Naive thymus-derived CD8-positive, alpha-beta T cell (primary cell): ENCODE measurements at places on chromosomes 1 and 21.
A peak's percentile ranks its signal among the peaks of the same experiment; 100 is the strongest.

GRCh38 chr1:42035205-42035829 lies 116.6 kb upstream of the HIVEP3 start:
- no peak for DNase-seq

DNA sequence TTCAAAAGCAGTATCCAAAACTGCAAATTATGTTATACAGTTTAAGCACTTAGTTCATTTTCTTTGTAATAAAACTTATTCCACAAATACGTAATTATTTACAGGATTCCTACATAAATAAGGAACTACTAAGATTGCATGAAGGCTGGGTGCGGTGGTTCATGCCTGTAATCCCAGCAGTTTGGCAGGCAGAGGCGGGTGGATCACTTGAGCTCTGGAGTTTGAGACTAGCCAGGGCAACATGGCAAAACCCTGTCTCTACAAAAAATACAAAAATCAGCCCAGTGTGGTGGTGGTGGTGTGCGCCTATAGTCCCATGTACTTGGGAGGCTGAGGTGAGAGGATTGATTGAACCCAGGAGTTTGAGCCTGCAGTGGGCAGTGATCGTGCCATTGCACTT lies 69.3 kb downstream of the POU2F1 start:
- DNase-seq, result no peak

DNA sequence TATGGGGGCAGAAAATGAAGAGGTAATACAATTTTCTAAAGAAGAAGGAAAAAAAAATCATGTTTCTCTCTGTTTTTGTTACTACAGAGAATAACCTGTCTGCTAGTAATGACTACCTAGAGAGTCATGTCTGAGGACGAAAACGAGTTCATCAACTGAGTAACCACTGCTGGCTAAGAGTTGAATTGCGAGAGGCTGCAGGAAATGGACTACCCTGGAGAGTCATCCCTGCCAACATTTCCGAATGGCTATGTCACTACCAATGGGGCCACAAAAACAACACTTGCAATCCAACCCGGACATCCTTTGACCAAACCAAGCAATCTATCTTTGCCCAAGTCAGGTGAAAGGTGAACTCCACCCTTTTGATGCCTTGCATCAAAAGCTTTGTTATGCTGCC lies 120.6 kb downstream of the FCRL5 start:
- no peak for DNase-seq

DNA sequence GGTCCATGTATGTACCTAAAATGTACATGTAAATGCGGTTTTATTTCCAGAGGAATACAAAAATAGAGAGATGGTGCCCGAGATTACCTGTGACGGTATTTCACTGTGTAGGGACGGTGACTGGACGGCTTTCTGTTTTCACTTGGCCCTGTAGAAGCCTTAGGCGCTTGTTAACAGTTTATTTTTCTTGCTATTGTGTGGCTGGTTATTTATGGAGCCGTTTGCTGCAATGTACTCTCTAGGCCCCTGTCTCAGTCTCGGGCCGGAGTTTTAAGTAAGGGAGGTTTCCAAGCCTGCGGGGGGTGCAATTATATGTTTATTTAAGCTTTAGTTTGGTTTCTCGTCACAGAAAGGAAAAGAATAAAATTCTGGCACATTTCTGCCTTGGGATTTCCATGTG lies 413 bp downstream of the EFCAB7 start:
- DNase-seq, result no peak

- no peak for DNase-seq
Observed at GRCh38 chr21:19236209-19236608, 832.6 kb upstream of the TMPRSS15 start.

DNA sequence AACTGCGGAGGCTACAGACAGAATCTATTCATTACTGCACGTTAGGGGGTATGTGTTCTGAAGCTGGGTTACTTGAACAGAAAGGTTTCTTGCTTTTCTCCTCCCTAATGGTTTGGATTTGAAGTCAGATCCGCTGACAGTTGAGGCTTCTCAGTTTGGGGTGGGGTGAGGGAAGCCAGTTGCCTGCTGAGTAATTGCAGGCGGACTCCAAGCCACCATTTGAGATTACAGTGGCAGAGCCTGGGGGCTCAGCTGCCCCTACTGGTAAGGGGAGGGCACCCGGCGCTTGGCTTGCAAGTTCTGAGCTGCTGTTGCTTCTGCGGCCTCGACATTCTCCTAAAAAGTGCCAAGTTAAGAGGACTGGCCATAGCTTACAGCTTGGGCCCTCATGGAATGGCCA lies 2.0 kb downstream of the GRHL3 start:
- peak; percentile 9 for DNase-seq

GRCh38 chr1:107835151-107835670 lies 129.8 kb downstream of the VAV3 start:
- DNase-seq, result no peak

- no peak for DNase-seq
Observed at GRCh38 chr1:196501760-196502428, 106.3 kb downstream of the KCNT2 start.

GRCh38 chr1:205748403-205749233 lies 1.4 kb downstream of the NUCKS1 start:
- DNase-seq, result no peak

GRCh38 chr1:29365906-29366670 lies 129.8 kb downstream of the PTPRU start:
- no peak for DNase-seq

GRCh38 chr1:234134878-234135277 lies 230.4 kb downstream of the SLC35F3 start:
- DNase-seq, result no peak

DNA sequence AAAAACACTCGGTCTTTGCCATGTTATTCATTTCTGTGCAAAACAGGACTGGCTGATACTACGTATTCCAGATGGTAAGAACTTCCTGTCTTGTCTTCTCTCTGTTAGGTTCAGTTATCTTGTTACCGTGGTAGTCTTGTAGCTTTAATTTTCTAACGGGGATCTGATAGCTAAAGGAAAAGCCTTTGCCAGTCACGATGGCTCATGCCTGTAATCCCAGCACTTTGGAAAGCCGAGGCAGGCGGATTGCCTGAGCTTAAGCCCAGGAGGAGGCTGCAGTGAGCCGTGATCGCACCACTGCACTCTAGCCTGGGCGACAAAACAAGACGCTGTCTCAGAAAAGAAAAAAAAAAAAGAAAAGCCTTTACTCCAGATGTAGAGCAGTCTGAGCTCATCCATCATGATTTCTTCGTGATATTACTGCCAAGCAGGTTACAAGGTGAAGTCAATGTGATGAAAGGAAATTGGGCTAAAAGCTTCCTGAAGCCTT lies 11.1 kb upstream of the MSTO1 start:
- DNase-seq, result peak; percentile 27

GRCh38 chr1:1157914-1158710 lies 15.6 kb upstream of the TTLL10 start:
- DNase-seq, result peak; percentile 46

- no peak for DNase-seq
Observed at GRCh38 chr21:46118316-46119143, 20.6 kb downstream of the COL6A2 start.

GRCh38 chr1:192768463-192768862 lies 40.4 kb upstream of the RGS2 start:
- DNase-seq, result no peak

- no peak for DNase-seq
Observed at GRCh38 chr1:88888750-88889149, 2.6 kb downstream of the GTF2B start.

DNA sequence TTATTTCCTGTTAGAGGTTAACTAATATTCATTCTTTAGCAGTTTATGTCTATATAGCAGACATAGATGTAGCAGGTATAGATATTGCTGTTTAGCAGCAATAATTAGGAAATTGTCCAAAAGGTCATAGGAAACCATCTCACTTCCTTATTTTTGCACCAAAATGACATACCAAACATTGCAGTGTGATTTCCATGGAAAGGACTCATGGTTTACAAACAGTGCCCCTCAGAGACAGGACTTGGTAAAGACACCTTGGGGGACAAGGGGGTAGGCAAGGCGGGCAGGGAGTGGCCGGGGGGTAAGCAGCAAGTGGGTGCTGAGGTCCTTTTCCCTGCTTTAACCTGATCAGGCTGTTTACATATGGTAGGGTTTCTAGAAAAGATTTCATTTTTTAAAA lies 30.5 kb downstream of the BATF3 start:
- DNase-seq, result no peak

GRCh38 chr1:210616356-210616755 lies 287.7 kb downstream of the HHAT start:
- no peak for DNase-seq

DNA sequence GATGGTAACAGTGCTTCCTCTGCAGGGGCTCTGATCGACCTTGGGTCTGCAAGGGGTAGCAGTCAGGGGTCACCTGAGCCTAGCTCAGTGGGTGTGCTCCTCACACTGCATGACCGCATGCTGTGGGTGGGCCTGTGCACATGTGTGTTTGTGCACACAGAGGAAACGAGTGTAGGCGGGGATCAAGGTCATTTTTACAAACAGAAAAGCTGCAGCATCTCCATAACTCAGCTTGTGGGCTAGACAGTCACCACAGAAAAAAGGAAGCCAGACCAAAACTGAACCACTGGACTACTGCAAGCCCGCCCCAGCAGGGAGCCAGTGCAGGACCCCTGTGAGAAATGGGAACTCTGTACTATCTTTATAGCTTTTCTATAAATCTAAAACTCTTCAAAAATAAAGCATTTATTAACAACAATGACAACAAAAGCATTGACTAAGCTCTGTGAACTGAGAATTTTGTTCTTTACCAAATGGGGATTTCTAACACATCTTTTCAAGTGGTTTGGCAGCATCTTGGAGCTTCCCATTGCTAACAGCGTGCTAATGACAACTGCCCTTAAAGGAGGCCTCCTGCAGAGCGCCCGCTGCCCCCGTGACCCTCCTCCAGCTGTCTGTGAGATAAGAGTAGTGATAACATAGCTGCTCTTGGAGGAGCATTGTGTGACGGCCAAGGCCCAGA lies 19.9 kb upstream of the NEK2 start:
- DNase-seq, result no peak

- no peak for DNase-seq
Observed at GRCh38 chr1:68347415-68347814, 102.3 kb downstream of the RPE65 start.

DNA sequence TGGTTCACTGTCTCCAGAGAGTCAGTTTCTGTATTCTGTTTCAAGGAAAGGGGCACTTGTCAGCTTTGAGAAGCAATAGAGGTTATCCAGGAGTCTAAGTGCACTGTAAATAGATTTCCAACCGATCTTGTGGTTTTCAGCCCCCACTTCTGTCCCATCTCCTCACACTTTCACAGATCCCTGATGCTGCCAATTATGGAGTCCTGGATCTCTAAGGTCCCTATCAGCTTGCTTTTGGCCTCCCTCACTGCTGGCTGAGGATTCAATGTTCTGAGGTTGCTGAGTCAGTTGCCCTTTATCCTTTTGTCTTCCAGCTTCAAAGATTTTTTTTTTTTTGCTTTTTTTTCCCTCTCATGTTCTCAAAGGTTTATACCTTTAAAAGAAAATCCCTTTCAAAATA lies 98.4 kb downstream of the DIRAS3 start:
- no peak for DNase-seq

DNA sequence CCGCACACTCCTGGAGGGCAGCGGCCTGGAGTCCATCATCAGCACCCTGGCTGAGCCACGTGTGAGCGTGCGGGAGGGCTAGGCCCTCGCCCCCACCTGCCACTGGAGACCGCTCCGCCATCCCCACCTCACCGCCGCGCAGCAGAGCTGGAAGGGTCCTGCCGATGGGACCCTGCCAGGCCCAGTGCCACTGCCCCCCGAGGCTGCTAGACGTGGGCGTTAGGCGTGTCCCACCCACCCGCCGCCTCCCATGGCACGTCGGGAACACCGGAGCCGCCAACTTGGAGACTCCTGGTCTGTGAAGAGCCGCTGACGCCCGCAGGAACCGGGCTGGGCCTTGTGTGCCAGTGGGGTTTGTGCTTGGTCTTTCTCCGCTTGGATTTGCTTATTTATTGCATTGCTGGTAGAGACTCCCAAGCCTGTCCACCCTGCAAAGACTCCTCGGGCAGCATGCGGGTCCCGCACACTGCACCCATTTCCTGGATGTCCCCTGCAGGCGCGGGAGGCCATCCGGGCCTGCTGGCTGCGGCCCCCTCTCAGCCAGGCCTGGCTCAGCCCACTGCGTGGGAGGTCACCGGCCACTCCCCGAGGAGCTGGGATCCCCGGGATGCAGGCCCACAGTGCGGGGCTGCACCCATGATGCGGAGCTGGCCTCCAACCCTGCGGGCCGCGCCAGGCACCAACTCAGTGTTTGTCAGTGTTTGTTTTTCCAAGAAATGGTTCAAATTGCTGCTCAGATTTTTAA lies 6.0 kb downstream of the LY9 start:
- no peak for DNase-seq

- DNase-seq, result no peak
Observed at GRCh38 chr21:41478319-41479177, 29.4 kb downstream of the TMPRSS2 start.

DNA sequence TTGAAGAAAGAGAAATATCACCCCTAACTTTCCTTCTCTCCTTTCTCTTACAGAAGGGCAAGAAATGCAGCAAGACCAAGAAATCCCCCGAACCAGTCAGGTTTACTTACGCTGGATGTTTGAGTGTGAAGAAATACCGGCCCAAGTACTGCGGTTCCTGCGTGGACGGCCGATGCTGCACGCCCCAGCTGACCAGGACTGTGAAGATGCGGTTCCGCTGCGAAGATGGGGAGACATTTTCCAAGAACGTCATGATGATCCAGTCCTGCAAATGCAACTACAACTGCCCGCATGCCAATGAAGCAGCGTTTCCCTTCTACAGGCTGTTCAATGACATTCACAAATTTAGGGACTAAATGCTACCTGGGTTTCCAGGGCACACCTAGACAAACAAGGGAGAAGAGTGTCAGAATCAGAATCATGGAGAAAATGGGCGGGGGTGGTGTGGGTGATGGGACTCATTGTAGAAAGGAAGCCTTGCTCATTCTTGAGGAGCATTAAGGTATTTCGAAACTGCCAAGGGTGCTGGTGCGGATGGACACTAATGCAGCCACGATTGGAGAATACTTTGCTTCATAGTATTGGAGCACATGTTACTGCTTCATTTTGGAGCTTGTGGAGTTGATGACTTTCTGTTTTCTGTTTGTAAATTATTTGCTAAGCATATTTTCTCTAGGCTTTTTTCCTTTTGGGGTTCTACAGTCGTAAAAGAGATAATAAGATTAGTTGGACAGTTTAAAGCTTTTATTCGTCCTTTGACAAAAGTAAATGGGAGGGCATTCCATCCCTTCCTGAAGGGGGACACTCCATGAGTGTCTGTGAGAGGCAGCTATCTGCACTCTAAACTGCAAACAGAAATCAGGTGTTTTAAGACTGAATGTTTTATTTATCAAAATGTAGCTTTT lies 2.4 kb downstream of the CCN1 start:
- no peak for DNase-seq

DNA sequence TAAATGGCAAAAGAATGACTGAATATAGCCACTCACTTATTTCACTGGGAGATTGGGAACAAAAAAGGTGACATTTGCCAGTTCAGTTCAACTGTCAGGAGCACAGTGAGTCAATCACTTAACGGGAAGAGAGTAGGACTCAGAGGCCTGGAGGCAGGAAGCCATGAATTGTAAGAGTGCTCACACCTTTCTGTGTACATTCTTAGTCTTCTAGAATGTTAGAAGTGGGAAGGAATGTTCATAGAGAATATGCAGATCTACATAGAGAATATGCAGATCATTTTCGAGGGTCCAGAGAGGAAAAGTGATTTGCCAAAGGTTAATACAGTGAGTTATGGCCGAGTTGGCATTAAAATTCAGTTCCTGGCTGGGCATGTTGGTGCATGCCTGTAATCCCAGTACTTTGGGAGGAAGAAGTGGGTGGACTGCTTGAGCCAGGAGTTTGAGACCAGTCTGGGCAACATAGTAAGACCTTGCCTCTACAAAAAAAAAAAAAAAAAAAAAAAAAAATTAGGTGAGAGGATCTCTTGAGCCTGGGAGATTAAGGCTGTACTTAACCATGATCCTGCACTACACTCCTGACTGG lies 8.3 kb downstream of the IL20 start:
- DNase-seq, result no peak

GRCh38 chr1:8251635-8252034 lies 66.3 kb upstream of the SLC45A1 start:
- DNase-seq, result no peak
